ENCODE measurements at places on chromosomes 13 and 19.

- no peak for DNase-seq
Measured at GRCh38 chr19:30253581-30253996, 118.6 kb upstream of the ZNF536 start.

DNA sequence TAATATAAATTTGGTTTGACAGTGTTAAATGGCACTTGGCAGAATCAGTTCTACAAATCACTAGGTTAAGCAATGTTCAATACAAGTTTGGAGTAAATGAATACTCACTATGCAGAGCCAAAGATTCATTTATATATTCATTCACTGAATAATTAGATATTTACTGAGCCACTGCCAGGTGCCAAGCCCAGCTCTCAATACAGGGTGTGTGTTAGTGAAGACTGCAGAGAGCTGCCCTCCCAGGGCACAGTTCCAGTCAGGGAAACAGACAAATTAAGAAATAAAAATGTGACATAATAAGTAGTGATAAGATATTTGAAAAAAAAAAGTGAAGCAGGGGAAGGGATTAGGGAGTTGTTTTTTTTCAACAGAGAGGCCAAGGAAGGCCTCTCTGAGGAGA, 411.7 kb downstream of the KCNRG start:
- no peak for DNase-seq

DNA sequence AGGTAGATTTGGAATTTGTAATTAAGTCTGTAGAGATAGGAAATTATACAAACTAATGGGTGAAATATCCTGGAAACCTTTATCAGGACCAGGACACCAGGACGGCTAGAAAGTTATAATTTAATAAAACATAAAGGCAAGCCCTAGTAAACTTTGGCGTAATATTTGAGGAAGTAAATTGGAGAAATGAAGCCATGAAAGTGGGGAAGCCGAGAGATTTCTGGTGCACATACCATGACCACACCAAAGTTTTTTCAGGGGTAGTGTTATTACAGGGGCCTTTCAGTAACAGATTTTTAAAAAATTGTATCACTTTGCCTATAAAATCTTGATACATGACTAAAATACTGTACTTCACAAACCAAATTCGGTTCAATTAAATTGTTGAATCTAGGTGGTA, 54.7 kb upstream of the URAD start:
- no peak for DNase-seq

GRCh38 chr13:100630555-100630954, 42.0 kb upstream of the GGACT start:
- DNase-seq: no peak

GRCh38 chr13:106555631-106556328, 12.2 kb downstream of the ARGLU1 start:
- DNase-seq: no peak

- DNase-seq: no peak
Measured at GRCh38 chr19:10557603-10558197, 8.1 kb downstream of the KRI1 start.

- no peak for DNase-seq
Measured at GRCh38 chr13:50685491-50685890, 158.0 kb downstream of the DLEU7 start.

GRCh38 chr13:28494504-28494777, 487 bp downstream of the FLT1 start:
- DNase-seq: no peak

DNA sequence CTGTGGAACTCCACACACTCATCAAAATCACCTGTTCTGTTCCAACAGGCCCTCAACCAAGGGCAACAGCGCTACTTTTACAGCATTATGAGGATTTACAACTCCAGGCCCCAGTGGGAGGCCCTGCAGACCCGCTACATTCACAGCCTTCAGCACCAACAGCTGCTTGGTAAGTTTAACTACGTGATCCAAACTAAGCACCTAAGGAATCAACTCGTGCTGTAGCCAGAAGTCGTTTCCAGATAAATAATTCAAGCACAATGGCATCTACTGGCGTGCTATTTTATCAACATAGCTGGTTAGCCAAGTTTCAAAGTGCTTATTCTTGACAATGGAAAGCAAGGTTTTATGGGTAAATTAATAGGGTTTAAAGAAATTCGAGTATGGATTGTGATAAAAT, 5.3 kb downstream of the FAM216B start:
- no peak for DNase-seq
